ENCODE measurements at places on chromosomes 12 and 14.

DNA sequence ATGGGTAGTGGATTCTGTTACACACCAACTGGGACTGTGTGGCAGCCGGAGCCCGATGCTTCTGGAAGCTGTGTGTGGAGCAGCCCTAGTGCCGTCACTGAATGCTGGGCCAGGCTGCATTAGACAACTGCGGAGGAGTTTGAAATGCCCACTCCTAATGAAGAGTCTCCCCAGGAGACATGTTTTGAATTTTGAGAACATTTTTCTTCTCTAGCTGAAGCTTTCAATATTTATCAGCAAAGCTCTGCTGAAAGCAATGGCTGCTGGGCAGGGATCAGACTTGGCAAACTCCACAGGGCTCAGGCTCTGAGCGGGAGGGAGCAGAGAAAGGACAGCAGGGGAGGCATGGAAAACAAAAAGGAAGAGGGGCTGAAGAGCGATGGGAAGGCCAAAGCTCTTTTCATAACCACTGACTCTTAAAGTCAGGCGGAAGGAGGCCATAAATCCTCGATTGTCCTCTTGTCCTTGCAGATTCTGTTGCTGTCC is 189.1 kb downstream of the MON2 start:
- no peak for DNase-seq

DNA sequence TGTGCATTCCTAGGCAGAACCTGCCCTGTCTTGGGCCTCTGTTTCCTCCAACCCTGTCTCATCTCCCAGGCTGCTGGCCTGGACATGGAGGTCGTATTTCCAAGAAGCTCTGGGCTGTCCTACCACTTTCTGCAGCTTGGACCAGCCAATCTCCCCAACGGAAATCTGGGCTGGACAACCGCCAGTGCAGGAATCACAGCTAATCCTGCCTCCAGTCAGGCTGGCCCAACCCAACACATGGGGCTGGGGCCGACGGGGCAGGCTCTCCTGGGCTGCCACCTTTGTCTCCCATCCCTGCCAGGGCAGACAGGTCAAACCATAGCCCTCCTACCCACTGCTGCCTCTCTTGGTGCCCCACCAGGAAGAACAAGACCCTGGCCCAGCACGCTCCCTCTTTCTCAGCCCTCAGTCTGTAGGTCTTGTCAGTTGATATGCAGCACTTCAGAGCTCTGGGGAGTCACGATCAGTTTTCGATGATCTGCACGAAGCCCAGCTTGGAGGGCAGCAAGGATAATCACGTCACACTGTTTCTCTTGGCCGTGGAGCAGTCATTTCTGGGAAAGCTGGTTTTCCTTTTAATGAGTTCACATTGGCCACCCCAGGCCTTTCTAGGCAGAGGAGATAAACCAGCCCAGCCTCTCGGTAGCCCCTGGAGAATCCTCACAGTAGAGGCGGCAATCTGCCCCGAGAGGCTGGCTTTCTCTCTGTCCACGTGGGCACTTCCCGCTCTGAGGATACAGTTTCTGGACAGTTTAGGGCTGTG is 195.2 kb upstream of the PRMT8 start:
- DNase-seq = no peak

- no peak for DNase-seq
Observed at GRCh38 chr14:65565948-65566347, 153.4 kb downstream of the FUT8 start.

DNA sequence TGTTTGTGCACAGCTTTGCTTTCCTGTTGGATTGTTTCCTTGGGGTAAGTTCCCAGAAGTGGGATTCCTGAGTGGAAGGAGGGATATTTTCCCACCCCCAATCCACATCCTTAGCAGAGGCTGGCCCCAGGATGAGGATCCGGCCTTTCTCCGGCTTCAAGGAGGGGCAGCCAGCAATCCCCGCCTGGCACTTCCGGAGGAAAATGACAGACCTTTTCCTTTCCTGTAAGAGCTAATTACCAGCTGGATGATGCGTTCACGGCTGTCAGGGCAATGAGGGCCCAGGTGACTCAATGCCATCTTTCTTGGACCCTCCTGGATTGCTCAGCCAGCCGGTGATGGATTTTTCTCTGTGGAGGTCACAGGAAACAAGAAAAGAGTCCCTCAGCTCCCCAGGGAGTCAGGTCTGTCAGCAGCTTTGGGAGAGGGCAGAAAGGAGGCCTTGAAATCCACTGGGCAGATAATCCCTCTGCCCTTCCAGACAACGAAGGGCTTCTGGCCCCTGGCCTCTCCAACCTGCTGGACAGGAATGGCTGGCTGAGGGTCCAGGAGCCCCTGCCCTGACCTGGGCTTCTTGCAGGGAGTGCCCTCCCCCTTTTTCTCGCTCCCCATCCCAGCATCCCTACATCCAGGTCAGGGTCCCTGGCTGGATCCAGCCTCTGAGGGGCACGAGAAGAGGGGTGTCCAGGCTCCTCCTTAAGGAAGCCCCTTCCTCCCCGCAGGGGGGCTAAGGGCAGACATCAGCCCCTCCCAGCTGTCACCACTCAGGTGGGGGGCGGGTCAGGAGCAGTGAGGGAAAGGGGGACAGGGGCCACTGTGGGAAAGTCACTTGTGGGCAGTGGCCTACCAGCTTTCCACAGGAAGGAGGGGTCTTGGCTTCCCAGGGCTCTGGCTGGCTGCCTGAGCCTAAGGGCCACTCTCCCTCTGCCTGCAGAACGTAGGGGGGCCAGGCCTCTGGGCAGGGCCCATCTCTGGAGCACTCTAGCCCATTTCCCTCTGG is 16.1 kb upstream of the CCDC85C start:
- no peak for DNase-seq

- no peak for DNase-seq
Observed at GRCh38 chr14:96588410-96589257, 86.5 kb downstream of the PAPOLA start.

- no peak for DNase-seq
Observed at GRCh38 chr14:63510538-63510937, 32.6 kb downstream of the PPP2R5E start.

DNA sequence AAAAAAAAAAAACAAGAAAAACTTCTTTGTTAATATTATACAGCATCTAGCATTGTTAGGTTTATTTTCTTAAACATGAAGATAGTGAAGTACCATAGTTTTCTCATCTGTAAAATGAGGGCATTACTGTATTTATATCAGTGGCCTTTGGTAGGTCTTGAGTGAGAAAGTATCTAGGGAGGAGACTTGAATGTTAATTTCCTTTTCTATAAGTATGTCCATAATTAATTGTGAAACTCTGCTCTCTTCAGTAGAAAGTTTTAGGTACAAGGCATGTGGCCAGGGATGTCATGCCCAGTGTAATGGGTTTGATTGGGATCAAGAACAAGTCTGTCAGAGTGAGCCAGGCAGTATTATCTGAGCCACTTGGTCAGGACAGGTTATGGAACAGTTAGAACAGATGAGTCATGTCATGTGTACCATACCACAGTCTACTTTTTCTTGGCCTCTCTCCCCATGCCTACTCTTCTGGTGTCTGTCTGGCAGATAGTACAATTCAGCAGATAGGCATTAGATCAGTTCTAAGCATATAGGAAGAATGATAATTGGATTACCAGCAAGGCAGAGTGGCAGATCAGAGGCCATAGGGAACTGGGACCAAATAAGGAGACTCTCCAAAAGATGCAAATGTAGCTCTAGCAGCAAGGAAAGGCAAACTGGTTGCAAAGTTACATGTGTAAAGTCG is 30.4 kb downstream of the FBXO34 start:
- no peak for DNase-seq

GRCh38 chr12:5588591-5588990 is 156.7 kb downstream of the NTF3 start:
- DNase-seq = no peak

DNA sequence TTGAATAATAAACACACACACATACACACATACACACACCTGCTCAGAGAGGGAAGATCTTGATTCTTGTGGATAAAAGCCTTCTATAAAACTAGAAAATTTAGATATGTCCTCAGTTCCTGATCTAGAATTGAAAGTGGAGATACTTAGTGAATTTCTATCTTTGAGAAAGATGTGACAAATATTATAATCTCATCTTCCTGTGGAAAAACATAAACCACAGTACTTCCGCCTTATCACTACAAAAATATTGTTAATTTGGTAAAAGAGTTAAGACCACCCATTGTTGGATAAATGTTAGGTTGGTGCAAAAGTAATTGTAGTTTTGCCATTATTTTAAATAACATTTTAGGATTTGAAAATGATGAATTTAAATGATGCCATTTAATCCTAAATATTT is at the start of gene KLRK1:
TSS of gene KLRK1 (minus strand) at position 138 of the 400 bp plus-strand sequence. CDS start 1,231 bp downstream, outside the sequence.
- DNase-seq = no peak

DNA sequence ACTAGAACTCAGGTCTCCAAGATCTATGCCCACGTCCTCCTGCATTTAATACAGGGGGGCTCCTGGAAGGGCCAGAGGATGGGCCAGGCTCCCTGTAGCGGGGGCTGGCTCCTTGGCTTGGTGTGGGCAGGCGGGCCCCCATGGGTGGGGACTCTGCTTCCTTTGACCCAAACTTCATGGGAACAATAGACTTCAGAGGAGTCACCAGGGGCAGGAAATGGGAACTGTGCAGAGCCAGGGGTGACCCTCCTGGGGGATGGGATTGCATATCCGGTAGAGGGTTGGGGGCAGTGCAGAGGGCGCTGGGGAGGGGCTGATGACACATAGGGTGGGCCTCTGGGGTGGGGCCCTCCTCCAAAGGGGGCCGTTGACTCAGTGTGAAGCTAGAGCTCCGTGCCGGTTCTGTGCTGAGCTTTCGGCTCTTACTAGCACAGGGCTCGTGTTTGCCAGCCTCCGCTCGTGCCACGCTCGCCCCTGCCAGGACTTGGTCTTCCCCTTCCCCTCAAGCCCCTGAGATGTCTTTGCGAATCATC is 4.6 kb downstream of the TEAD4 start:
- no peak for DNase-seq

- DNase-seq = no peak
Observed at GRCh38 chr14:73862480-73862879, 10.8 kb downstream of the PTGR2 start.

DNA sequence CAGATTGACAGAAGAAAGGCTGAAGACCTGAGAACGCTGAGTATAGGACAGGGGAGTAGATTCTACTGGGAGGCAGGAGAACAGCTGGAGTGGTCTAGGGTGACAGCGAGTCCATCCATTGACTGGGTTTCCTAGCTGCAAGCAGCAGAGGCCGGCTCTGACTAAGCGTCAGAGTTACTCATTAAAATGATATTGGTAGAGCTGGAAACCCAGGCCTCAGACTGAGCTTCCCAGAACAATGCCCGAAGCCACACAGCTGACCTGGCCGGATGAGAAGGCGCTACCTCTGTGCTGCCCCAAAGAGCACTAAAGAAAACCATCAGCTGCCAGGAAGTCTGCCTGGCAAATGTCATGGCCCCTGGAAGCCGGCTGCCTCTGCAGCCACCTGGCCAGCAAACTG is 78.5 kb upstream of the FZD10 start:
- DNase-seq = no peak

DNA sequence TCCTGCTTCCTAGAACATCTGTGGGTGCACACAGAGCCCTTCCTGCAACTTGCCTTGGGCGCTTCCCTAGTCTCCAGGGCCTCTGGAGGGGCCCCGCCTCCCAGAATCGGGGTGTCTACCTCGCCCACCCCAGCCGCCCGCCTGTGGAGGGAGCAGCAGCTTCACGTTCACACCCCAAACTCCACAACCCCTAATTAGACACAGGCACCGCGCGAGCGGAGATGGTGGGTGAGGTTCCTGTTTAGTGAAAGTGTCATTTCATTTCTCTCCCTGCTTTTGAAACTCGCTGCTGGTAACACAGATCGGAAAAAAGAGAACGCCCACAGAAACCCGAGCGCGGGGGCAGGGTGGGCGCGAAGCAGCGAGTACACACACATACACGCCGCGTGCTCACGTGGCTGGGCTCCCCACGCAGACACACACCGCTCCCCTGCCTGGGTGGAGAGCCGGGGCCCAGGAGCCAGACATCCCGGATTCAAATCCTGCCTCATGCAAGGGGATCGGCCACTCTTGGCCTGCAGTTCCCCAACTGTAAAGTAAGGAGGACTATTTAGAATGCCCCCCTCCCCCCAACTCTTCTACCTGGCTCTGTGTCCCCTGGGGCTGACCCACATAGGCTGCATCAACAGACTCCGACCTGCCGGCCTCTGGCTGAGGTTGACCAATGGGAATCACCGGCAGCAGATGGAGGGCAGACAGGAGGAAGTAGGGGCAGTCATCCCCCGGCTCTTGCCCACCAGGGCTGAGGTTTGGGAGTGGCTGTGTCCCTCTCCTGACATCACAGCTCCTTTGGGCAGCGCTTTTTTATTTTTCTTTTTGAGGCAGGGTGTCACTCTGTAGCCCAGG is 79.2 kb upstream of the NCOR2 start:
- DNase-seq = peak; percentile 79

- peak; percentile 59 for DNase-seq
Observed at GRCh38 chr12:100163416-100164152, 20.9 kb upstream of the BLTP3B start.

- DNase-seq = no peak
Observed at GRCh38 chr12:33566403-33566802, 126.8 kb upstream of the SYT10 start.

DNA sequence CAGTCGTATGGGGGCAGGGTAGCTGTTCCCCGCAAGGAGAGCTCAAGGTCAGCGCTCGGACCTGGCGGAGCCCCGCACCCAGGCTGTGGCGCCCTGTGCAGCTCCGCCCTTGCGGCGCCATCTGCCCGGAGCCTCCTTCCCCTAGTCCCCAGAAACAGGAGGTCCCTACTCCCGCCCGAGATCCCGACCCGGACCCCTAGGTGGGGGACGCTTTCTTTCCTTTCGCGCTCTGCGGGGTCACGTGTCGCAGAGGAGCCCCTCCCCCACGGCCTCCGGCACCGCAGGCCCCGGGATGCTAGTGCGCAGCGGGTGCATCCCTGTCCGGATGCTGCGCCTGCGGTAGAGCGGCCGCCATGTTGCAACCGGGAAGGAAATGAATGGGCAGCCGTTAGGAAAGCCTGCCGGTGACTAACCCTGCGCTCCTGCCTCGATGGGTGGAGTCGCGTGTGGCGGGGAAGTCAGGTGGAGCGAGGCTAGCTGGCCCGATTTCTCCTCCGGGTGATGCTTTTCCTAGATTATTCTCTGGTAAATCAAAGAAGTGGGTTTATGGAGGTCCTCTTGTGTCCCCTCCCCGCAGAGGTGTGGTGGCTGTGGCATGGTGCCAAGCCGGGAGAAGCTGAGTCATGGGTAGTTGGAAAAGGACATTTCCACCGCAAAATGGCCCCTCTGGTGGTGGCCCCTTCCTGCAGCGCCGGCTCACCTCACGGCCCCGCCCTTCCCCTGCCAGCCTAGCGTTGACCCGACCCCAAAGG is 804 bp downstream of the GAPDH start:
- DNase-seq = peak; percentile 54
